ENCODE measurements at places on chromosomes 6 and 20.

GRCh38 chr6:84333842-84334241 lies 106.4 kb upstream of the CEP162 start:
- DNase-seq: no peak
- H3K4me1 ChIP-seq: no peaks in the 10 kb centered on the region
- no peak overlapping the region for H3K27ac ChIP-seq

DNA sequence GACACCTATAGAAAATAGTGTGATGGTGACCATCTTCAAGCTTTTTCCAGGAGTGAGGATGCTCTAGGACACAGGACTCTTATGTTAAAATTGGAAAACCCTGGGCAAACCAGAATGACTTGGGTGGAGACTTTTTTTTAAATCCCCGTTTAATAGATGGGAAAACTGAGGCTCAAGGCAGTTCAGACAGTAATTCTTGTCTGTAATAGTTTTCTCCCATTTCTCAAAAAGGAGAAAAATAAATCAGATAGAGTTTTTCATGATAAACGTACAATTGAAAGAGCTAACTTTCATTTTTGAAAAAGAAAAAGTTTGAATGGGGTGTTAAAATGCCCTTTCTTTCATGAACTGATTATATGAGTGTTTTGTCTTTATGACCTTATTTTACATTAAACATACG lies 6.8 kb downstream of the BCAS1 start:
- no peak overlapping the region for H3K4me3 ChIP-seq
- no peaks in the 10 kb centered on the region for H3K36me3 ChIP-seq
- peaks cover 17% of the 10 kb centered on the region for H3K27me3 ChIP-seq
- H3K27ac ChIP-seq: no peak overlapping the region
- no peak for DNase-seq

- H3K4me3 ChIP-seq: no peak overlapping the region
- peaks cover 35% of the 10 kb centered on the region for H3K4me1 ChIP-seq
- peak overlapping the region; percentile 94 for H3K27ac ChIP-seq
- H3K27me3 ChIP-seq: no peaks in the 10 kb centered on the region
- no peaks in the 10 kb centered on the region for H3K36me3 ChIP-seq
These were observed 211.7 kb upstream of the CST7 start for GRCh38 chr20:24737212-24737850.

DNA sequence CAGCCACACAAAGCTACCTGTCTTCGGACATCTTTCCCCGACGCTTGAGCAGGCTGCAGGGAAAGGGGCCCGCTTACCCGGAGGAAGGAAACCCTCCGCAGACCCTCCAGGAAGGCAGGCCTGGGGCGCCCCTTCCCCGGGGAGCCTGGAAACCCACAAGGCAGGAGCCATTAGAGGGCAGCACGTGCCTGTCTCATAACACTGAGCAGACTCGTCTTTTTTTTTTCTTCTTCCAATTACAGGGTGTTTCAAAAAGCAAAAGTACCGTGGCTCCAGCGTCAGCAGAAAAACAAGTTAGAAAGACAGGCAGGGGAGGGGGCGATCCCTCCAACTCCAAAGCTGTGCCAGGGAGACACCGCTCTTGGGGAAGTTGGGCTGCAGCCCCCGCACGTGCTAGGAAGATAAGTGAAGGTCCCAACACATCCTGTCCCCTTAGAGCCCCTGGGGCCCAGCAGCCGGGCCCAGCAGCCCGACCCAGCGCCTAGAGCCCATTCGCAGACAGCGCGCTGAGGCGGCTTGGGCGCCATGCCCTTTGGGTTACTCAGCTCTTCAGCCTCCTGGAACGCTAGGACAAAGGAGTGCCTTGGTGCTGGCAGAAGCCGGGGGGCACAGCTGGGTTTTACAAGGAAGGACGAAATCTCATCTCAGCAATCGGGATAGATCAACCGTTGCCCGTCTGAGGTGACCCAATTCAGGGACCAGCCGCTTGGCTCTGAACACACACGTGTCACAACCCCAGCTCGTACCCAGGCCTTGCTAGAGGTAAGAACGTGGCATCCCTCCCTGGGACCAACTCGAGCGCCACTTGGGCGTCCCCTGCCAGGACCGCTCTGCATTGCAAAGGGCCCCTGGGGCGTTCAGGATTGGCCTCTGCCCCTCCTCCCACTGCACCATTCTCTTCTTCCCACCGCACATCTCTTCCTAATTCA lies 136.3 kb downstream of the LY86 start:
- H3K4me3 ChIP-seq: peak overlapping the region; percentile 65
- peaks cover 74% of the 10 kb centered on the region for H3K4me1 ChIP-seq
- peaks cover 3% of the 10 kb centered on the region for H3K27me3 ChIP-seq
- peak overlapping the region; percentile 90 for H3K27ac ChIP-seq
- DNase-seq: peak; percentile 77

GRCh38 chr6:136750696-136751521 lies 41.4 kb downstream of the MAP3K5 start:
- no peaks in the 10 kb centered on the region for H3K36me3 ChIP-seq
- DNase-seq: no peak
- H3K4me3 ChIP-seq: no peak overlapping the region
- H3K27me3 ChIP-seq: peaks cover 3% of the 10 kb centered on the region

DNA sequence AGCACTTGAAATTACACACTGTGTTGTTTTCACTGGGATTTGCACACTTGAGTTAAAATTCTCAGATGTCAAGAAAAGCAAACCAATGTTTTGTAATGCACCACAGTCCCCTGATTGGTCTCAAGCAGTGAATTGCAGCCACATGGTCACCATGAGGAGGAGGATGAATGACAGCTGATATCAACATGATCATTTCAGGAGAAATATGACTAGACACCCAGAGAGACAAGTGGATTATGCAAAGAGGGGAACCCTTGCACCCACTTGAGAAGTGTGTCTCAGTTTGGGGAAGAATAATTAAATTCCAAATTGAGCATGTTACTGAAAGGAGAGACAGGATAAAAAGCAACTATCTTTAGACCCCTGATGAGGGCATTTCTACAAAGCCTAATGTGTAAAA lies 69.3 kb downstream of the UST start:
- peaks cover 3% of the 10 kb centered on the region for H3K27me3 ChIP-seq
- DNase-seq: no peak
- H3K4me1 ChIP-seq: peaks cover 35% of the 10 kb centered on the region
- H3K27ac ChIP-seq: no peak overlapping the region
- no peak overlapping the region for H3K4me3 ChIP-seq
- peaks cover 39% of the 10 kb centered on the region for H3K36me3 ChIP-seq

Data from nephron progenitor cell (in vitro differentiated cells).